Left ventricle myocardium inferior (tissue), 1 donor: ENCODE measurements at places on chromosomes 5 and 9.

GRCh38 chr9:78786794-78787193, 489.9 kb downstream of the PSAT1 start:
- no peak for DNase-seq

DNA sequence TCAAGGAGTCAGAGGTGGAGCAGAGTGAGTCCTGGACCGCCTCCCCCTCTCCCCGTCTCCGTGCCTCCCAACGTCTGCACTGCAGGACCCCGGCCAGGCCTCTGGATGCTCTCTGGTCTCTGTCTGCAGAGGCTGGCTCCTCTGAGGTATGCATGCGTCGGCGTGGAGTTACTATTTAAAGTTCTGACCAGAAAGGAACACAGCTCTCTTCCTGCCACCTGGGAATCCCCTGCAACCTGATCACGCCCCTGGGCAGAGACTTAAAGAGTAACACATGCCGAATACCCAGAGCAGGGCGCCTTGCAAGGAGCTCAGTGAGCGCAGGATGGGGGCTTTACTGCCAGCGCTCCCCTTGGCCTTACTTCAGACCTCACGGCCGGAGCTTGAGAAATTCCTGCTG, 16.0 kb downstream of the ANXA6 start:
- DNase-seq: peak; percentile 36

GRCh38 chr9:137052998-137053943, 590 bp downstream of the ENTPD2 start:
- no peak for DNase-seq

DNA sequence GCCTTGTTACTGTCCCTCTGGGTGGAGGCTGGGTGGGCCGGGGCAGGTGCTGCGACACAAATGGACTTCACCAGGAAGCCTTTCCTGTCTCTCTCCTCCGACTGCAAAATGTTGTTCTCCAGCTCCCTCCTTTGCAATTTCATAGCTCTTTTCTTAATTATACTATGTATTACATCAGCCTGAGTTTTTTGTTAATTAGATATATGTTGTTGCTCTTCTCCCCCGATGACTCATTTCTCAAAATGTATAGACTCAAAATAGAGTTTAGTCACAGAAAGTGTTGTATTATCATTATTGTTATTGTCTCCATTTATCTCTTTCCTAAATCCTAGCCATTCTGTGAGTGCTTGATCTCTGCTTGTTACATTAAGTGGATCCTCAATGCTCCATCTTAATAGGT, 122.4 kb upstream of the OSMR start:
- no peak for DNase-seq

DNA sequence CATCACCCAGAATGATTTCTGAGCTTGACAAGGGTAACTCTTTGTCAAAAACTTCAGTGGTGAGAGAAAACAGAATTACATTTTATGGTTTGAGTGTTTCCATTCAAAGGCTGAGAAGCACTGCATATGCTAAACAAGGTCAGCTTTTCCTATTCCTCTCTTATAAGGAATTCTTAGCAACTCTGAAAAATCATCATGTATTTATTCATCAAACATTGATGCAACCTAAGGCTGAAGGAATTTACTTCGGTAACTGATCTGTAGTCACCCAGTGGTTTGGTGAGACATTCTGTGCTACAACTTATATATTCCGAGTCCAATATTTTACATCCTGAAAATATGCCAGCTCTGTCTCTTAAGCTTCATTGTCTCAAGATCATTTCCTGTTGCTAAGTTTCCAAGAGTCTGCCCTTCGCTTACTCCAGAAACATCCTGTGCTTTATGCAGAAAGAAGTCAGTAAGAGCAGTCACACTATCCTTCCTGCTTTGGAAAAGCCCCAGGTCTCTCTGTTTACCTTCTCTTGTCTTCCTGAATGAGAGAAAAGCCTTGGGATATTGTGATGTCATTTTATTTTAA, 176.6 kb upstream of the TBCA start:
- DNase-seq: no peak

- no peak for DNase-seq
These were observed 262.7 kb downstream of the CHSY3 start for GRCh38 chr5:130166839-130167490.

DNA sequence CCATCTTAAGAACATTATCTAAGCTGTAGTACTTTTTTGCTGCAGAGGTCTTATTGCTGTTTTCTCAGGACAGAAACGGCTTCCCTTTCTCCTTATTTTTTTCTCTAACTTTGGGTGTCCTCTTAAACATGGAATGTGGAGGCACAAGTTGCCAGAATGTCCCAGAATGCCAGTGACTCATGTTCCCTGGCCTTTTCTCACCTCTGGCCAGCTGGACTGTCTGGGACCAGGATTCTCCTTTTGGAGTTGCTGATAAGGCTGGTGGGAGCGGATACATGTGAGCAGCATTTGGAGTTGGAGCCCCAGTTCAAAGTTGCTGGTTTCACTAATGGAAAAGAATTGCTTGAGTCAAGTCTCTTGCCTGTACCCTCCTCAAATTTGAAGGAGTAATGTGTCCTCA, 112.8 kb downstream of the ARHGAP26 start:
- DNase-seq: no peak

DNA sequence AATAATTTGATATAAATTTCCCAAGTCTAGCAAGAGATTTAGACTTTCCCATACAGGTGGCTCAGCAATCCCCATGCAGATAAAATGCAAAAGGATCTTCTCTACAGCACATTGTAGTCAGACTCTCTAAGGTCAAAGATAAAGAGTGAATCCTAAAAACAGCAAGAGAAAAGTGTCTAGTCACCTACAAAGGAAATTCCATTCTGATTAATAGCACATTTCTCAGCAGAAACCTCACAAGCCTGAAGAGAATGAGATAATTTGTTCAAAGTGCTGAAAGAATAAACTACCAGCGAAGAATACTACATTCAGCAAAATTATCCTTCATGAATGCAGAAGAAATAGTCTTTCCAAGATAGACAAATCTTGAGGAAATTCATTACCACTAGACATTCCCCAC, 493.3 kb downstream of the PRELID2 start:
- DNase-seq: no peak

DNA sequence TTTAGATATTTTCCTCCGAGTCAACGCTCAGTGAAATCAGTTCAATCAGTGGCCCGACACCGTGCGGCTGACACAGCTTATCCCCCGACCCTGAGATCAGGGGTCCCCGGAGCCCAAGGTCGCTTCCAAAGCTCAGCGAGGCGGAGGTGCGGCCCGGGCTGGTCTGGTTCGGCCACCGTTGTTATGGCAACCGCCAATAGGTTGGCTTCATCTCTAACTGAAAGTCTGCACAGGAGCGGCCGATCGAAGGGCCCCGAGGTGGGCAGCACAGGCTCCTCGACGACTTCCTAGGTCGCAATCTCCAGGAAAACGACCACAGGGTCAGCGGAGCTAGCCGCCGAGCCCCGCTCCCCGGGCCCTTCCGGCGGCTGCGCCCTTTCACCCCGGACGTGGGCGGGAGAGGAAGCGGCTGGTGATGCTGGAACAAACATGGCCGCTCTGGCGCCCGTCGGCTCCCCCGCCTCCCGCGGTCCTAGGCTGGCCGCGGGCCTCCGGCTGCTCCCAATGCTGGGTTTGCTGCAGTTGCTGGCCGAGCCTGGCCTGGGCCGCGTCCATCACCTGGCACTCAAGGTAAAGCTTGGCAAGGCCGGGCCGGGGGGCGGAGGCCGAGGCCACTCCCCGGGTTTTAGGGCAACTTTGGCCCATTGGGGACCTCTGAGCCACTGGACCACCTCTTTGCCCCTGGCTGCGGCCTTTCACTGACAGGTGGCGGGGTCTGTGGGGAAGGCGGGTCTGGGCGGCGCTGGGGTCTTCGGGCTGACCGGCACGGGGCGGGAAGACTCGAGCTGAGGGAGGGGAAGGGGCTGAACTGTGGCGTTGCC, at the start of gene GPR107:
GPR107 (plus strand) TSS at position 403 of the 821 bp plus-strand sequence; CDS start at position 430, 27 bp downstream.
- peak; percentile 83 for DNase-seq

- DNase-seq: no peak
These were observed 130.1 kb downstream of the APBA1 start for GRCh38 chr9:69542058-69542457.

- DNase-seq: no peak
These were observed 40.5 kb upstream of the LIFR start for GRCh38 chr5:38596981-38597380.

- no peak for DNase-seq
These were observed 868 bp upstream of the C1QTNF2 start for GRCh38 chr5:160371294-160371693.
